ENCODE measurements at places on chromosomes 4 and X.

DNA sequence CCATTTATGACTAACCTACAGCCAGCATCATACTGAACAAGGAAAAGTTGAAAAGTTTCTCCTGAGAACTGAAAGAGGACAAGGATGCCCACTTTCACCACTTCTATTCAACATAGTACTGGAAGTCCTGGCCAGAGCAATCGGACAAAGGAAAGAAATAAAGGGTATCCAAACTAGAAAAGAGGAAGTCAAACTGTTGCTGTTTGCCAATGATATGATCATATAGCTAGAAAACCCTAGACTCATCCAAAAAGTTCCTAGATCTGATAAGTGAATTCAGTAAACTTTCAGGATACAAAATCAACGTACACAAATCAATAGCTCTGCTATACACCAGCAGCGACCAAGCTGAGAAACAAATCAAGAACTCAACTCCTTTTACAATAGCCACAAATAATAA, 64.5 kb downstream of the CENPC start:
- DNase-seq = no peak

- DNase-seq = no peak
Observed at GRCh38 chrX:38939067-38939466, 137.8 kb downstream of the MID1IP1 start.

- DNase-seq = no peak
Observed at GRCh38 chrX:131057706-131058105, 440 bp upstream of the ARHGAP36 start.

DNA sequence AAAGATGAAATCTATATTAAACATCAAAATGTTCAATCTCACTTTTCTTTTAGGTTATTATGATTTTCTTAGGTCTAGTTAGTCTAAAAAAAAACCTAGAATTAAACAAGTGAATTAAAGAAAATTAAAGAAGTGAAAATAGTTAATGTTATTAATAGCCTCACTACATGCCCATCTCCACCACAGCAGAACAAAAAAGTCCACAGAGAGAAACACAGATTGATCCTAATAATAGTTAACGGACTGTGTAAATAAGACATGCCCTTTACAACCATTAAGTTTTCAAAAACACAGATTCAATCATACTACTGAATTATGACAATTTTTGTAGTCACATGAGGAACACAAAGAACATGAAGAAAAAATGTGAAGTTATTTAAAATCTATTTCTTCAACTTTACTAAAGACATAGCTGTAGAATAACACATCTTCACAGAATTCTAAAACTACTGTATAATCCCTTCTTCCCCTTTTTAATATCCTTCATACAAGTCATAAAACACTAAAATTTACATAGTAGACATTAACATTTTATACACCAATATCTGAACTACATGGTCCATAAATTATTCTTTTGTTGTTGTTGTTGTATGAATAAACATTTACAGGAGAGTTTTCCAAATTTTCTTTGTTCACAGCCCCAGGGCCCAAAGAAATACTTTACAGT, 15.3 kb downstream of the HELQ start:
- DNase-seq = no peak

DNA sequence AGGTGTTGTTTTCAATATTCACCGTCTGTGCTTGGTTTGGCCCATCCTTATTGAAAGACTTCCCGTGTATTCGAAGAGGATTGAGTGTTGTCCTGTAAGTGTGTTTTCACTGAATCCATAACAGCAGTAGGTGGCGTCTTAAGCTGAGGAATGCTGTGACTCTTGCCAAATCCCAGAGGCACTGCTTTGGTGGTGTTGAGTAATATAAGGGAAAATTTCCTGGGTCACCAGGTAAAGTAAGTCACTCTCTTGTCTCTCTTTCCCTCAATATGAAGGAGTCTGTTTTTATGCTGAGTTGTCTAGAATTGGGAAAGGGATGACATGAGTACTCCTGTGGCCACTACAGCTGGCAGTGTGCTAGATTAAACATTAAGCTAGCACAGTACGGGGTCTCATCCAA, 146.7 kb upstream of the ZXDB start:
- no peak for DNase-seq

- no peak for DNase-seq
Observed at GRCh38 chr4:140056015-140056414, 98.0 kb downstream of the MAML3 start.

DNA sequence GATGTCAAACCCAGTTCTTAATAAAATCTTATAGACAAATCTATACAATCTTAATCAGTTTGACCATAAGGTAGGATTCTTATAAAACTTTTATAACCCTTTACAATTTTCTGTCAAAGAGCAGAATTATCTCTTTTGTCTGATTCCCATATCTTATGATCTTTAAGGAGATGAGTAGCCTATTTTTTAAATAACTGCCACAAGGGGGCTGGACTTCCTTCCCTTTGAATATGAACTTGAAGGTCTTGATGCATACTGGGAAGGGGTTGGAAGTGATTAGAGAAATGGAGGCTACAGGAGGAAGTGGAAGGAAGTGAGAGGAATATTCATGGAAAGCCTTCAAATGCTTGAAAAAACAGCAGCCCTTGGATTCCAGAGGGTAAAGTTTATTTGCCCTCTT, 111.1 kb downstream of the APOOL start:
- no peak for DNase-seq

GRCh38 chr4:110998320-110998719, 375.4 kb upstream of the PITX2 start:
- DNase-seq = no peak

DNA sequence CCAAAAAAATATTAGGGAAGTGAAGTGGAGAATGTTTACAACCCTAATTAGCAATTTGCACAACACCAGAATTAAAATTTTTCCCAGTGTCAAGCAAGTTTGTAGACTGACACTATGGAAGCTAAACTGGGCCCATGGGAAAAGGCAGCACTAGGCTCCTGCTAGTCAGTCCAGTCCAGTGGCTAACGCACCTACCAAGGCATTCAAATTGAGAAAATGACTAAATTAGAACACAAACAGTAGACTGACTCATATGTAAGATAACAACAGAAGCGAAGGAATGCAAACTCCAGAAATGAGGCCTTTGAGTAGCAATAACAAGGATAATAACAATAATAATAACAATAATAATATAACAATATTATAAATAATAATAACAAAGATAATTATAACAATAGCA, 90.7 kb downstream of the GRIA3 start:
- no peak for DNase-seq

DNA sequence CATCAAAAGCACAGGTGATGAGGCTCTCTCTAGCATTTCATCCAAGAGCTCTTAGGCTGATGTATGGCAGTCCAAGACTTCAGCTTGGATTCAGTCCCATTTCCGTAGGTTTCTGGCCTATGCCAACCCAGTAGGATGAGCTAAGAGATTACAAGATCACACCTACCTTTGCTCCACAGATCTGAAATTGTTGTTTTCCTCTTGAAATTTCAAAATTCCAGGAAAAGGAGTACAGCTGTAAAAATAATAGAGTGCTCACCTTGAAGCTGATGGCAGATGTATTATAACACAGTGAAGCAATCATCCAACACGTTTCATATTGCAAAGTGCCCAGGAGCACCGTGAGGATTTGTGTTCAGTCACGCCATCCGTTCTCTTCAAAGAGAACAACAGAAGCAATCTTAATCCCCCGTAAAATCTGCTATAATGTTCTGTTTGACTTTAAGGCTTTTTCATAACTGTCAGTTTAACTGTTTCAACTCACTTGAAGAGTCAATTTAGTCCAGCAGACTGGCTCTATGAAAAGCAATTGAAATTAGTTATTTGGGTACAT, 137.5 kb downstream of the CPE start:
- DNase-seq = no peak

DNA sequence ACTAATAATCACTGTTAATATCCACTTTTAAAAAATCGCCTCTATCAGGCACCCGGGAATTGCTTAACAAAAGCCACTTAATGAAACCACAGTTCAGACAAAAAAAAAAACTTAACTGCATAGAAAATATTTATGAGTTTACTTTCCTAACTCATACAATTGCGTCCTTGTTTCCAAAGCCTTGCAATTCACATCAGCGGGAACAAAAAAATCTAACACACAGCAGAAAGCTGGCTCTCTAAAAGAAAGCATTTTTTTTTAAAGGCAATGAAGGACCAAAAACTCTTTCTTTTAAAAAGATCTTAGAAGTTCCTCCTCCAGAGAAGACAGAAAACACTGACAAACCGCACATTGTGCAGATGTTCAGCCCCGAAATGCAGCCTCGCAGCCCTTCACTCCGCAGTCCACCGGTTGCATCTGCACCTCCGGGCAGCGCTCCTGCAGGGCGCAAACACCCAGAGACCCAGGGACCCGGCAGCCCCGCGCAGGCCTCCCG, 812 bp downstream of the FAT1 start:
- no peak for DNase-seq

- no peak for DNase-seq
Observed at GRCh38 chr4:82495666-82496065, 65.3 kb downstream of the ENOPH1 start.

- no peak for DNase-seq
Observed at GRCh38 chr4:5963611-5964010, 54.6 kb downstream of the C4orf50 start.

DNA sequence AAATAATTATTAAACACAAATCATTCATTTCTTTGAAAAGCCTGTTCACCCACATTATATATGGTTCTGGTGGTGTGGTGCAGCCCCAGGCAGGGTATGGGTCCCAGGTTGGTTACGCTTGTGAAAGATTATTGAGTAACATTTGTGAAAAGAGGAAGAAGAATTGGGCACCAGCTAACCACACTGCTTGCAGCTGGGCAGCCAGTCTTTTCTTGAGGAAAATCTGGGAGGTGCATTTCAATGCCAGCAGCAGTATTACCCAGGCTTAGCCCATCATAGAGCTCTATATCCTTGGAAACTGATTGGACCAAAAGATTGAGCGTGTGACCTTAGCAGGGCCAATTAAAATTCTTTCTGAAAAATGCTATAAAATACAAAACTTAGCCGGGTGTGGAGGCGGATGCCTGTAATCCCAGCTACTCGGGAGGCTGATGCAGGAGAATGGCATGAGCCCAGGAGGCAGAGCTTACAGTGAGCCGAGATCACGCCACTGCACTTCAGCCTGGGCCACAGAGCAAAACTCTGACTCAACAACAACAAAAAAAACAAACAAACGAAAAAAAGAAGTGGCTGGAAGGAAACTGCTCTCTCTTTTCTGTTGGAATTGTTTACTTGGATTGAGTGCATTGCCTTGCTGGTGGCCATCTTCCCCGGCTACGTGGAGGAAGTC, 9.7 kb upstream of the PLAC8 start:
- DNase-seq = no peak

DNA sequence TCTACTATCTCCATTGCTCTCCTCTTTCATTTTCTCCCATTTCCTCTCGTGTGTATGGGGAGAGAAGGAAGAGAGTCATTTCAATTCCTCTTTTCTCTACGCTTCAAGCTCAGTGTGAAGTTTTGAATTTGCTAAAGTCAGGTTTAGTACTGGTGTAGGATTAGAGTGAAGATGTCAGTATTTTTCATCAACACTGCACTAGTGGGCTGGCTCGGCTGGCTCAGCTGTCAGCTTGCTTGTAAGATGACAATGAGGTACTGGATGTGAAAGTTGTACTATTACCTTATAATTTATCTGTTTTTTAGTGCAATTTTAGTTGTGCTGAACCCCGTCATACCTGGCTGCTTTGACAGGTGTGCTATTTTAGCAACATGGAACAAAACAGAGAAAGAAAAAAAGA, 2.1 kb upstream of the SH2D1A start:
- no peak for DNase-seq

DNA sequence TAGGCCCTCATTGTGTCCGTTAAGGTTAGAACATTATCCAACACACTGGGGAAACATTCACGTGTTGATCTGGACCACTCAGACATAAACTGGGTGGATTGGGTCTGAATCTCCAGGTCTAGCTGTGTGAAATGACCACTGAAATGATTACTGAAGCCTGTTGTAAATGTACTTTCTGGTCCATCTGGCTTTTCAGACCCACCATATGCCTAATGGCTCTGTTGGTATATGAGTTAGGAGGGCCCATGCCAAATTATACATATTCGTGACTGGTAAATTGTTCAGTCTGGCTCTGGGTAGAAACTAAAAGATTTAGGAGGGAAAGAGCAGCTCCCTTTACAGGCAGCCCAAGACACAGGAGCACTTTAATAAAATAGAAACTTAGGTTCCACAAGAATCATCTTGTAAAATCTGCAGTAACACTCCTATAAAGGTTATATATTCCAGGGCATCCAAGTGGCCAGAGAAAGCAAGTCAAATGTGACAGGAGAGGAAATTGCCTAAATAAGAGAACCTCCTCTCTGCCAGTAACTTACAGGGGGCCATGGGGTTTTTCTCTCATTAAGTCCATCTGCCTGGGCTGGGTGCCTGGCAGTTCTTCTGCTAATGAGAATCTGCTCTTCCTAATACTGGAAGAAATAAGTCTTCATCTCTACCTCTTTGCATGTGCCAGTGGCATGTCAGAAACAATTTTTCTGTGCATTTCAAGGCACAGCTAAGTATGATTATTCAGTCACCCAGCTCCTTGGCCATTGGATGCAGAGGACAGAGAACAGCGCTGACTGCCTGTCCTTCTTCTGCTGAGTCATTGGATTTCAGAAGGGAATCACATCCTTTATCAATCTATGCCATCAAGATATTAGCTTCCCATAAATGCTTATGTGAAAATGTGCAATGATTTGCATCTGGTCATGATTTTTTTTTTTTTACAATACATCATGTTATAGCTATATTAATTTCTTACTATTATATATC, 112.6 kb downstream of the GLRA2 start:
- no peak for DNase-seq

DNA sequence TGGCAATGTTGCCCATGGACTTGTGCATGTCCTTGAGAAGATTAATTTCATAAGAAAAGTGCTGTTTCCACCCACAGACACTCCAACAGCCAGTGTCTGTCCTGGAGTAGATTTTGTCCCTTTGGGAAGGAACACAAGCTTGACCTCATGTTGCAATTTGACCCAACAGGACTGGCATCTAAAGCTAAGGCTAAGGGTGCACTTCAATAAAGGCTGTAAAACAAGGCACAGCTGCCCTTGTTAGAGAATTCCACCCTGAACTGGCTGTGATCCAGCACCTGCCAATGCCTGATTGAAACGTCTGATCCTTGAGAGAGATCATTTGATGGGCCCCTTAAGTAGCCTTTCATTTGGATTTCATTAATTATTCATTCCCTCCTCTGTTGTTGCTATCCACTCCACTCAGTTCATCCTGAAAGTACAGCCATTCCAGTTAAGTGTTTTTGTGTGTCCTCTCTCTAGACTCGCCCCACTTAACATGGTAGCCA, 56.2 kb downstream of the CD99L2 start:
- DNase-seq = no peak
